ENCODE measurements at places on chromosomes 1 and 21. TPM values are rescaled to one million over a fixed set of nuclear protein-coding genes. Genes with fewer than 3 reads are reported as not detected.

Gene AJAP1
- not detected for total RNA-seq

DNA sequence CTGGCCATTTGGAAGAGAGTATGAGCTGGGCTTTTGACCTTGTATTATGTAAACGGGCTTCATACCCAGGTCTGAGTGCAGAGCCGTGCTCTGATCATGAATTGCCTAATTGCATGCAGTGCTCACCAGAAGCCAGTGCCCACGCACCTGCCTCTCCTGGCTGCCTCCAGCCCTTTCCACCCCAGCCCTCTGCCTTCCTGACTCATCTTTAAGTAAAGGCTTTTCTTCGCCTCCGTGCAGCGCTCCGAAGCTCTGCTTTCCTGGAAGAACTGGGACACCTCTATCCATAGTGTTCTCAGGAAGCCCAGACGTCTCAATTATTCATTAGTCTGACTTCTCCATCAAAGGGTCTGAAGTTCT, 413.7 kb downstream of the PTPRU start:
- DNase-seq, result no peak

DNA sequence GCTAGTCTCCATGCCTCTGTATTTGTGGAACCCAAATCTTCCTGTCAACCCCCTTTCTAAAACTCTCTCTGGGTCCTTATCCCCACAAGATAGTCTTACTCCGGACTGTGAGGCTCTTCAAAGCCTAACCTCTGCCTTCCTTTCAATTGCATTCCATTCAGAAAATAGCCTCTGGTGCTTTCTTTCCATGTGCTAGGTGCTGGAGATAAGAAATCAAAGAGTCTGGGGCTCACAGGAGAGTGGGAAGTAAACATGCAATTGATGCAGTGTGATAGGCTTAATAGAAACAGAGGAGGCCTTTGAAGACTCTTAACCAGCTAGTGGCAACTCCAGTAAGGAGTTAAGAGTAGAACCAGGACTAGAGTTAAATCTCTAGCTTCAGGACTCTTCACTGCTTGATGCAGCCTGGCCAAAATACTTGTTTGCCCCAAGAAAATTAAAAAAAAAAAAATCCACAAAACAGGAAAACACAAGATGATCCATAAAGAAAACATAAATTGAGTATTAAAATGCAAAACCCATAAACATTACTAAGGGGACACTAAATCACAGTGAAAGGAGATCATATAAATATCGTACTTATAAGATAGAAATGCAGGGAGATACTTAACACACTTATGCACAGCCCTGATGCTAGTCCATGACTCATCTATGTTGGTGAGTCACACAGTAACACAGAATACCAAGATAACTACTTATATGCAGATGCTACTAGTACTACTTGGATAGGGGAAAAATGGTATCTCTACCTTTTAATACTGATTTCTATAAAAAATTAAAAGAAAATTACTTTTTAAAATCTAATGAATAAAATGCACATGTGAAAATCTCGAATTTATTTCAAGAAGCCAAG, 341.5 kb downstream of the KCNH1 start:
- DNase-seq, result no peak

DNA sequence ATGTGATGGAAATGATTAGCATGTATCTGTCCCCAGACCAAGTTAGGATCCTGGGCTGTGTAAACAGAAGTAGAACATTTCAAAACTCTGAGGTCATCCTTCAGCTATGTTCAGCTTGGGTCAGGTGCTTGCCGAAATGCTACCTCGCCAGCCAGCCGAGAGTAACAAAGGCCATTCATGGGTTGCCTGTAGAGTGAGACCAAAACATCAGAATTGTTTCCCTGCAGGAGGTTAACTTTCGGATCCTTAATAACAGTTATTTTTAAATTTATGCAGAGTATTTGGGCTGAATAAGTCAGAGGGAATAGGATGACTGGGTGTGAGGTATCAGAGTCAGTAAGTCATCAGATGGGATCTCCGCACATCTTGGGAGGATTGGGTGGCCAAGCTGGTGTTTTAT, 35.6 kb downstream of the SMYD2 start:
- DNase-seq, result no peak

Gene SCCPDH
- total RNA-seq, result 39.5 TPM

DNA sequence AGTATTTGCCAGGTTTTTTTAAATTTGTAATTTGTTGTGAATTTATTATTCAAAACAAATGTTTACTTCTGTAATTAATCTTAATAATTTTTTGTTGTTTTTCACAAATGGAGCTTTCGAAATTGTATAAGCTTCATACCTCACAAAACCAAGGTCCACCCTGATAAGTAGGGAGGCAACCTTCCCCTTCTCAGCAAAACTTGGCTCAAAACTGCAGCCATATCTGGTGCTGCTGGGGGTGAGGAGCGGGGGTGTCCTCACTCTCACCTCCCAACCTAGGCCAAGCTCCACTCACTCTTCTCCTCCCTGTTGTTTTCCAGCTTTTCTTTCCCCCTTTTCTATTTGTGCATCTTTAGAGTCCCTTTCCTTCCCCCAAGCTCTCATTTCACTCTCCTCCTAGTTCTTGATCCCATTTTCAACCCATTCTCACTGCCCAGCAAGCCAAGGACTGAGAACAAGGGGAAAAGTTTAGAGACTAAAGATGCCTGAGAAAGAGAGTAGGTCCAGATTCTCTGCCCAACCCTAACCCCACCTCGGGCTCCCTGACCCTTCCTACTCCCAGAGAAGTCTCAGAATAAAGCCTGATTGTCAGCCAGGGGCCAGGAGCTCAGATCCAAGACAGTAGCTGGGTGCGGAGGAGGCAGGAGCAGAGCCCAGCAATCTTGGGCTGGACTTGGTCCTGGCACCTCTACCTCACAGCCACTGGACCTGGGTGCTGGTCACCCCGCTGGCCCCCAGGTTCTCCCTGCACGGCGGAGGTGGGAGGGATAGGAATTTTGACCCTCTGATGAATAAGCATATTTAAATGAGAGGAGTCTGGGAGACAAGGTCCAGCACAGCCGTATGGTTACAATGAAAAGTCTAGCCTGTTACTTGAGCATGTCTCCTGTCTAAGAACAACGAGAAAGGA, 8.3 kb upstream of the CFAP45 start:
- DNase-seq, result no peak

Gene VPS45
- 33.6 TPM for total RNA-seq

GRCh38 chr1:199135901-199136300, 497.1 kb downstream of the PTPRC start:
- no peak for DNase-seq

GRCh38 chr1:55289614-55290013, 74.5 kb upstream of the USP24 start:
- no peak for DNase-seq

Gene UBXN10
- 0.38 TPM for total RNA-seq

- DNase-seq, result no peak
Observed at GRCh38 chr1:4130096-4130495, 230.0 kb upstream of the C1orf174 start.

- DNase-seq, result no peak
Observed at GRCh38 chr1:209667103-209667502, 8.1 kb upstream of the G0S2 start.

- no peak for DNase-seq
Observed at GRCh38 chr1:222167111-222167510, 380.8 kb downstream of the HHIPL2 start.

GRCh38 chr1:197269053-197269452, 1.0 kb downstream of the CRB1 start:
- DNase-seq, result no peak
